Neuronal stem cell (in vitro differentiated cells): ENCODE measurements at places on chromosomes 4 and X.

DNA sequence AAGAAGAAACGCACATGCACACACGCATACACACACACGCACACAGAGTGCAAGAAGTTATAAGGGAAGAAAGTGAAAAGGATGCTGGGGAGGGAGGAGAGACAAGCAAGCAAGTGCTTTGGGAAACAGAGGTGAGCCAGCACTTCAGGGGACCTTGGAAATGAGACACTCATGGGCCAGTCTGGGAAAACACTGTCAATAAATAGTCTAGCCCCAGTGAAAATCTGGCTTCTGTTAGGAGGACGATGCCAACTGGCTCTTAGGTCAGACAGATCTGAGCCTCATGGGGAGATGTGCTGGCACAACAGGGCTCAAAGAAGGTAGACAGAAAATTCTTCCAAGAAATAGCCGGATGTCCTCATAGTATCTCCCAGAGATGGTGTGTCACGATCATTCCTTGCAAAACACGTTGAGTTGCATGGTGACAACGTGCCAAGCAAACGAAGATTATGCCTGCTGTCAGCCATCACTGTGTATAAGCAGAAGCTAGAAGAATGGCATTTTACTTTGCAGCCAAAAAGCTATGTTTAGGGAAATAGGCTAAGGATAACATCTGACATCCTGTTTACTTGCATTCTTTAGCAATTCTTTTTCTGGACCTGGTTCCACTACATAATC is 557 bp upstream of the ARHGEF6 start:
- DNase-seq, result no peak

DNA sequence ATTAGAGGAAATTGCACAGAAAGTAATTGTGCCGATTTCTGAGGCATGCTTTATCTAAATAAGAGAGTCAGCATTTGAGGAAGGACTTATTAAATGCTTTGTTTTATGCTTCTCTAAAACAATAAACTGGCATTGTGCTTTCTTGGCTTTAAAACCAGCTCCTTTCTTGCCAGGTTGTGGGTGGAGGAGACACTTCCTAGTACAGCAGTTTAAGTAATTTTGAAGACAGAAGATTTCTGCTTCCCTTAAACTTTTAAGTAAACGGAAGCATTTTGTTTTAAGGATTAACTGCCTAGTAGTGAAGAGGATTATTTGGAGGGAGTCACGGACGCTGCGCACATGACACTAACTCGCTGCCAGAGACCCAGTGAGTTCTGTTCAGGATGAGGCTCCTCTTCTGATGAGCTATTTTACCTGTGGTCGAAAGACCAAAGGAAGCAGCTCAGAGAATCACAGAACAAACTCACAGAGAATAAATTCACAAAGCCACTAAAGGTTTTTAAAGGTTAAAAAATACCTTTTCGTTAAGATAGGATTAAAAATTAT is 169.5 kb downstream of the TLL1 start:
- DNase-seq, result no peak

- DNase-seq, result no peak
These were observed 29.9 kb downstream of the RBMX start for GRCh38 chrX:136850441-136851175.

DNA sequence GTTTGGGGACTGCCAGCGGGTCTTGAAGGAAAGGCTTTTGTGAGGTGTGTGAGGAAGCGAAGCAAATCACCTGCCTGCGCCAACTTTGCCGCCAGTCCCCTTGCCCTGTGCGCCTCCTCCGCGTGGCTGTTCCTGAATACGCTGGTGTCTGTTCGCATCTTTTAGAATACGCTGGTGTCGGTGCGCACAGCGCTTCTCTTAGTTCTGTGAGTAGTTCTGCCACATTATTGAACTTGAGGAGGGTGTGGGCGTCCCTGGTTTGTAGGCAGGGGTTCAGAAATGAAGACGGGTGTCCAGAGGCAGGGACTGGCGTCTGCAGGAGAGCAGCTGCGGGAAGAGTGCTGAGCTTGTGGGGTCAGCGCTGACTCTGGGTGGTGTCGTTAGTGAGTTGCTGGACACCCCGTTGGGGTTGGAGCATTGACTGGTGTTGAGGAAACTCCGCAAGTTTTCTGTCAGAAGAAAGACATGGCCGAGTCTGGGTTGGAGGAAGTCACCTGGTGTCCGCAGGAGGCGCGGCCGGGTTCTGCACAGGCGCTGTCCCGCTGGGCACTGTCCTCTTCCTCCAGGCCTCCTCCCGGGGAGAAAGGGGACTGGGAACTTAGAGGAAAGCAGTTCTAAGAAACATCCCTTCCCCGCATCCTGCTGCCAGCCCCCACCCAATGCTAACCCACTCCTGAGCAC is 930 bp downstream of the ZNF718 start:
- peak; percentile 17 for DNase-seq

GRCh38 chr4:60724623-60725022 is 475.5 kb upstream of the ADGRL3 start:
- DNase-seq, result no peak
